ENCODE measurements at places on chromosomes 7 and 10.

DNA sequence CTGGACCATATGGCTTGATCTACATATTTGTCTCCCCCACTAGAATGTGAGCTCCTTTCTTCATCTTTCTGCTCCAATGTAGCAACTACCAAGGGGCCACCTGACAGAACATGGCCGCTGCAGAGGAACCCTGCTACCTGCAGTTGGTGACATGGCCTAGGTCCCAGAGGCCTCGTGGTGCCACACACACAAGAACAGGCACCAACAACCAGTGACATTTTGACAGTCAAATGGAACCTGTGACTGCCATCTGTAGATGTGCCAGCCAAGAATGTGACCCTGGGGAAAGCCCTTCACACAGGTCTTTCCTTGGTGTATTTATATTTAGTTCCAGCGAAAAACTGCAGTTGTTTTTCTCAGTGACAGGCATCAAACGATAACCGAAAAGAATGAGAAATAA lies 67.9 kb upstream of the ANKRD1 start:
- no peak for DNase-seq

DNA sequence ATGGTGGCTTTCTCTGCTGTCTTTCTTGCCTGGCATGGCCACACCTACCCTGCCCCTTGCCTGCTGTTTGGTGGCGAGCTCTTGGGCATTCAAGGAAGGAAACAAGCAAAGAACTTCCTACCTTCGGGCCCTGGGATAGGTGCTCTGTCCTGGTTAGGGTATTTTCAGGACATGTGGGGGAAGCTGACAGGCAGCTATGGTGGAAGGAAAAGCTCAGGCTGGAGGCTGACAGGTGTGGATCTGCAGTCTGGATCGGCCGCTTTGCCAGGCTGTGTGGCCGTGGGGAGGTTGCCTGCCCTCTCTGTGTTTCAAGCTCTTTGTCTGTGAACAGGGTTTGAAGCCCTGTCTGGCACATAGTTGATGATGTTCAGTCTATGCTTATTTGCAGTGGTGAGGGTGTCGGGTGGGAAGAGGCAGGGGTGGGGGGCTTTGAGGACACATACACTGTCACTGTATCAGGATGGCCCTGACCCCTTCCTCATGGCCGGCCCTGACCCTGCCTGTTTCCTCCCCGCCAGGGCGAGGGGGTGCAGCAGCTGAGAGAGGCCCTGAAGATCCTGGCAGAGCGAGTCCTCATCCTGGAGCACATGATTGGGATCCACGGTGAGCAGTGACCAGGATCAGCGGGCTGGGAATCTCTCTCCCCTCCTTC lies 73.7 kb downstream of the MYL10 start:
- DNase-seq, result no peak

DNA sequence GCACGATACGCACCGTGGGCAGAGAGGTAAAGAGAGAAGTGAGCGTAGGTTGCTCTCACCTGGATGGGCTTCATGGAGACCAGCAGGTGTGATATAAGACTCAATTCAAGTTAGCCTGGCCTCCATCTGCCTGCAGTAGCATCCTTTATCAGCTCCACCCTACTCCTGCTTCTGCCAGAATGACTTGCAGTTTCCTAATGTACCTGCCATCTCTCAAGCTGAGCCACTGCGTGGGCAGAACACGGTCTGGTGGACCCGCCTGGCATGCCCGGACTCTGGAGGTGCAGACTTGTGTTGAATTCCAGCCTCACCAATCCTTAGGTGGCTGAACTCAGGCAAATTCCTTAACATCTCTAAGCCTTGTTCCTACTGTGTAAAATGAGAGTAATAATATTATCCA lies 64.3 kb downstream of the STEAP1B start:
- DNase-seq, result no peak

DNA sequence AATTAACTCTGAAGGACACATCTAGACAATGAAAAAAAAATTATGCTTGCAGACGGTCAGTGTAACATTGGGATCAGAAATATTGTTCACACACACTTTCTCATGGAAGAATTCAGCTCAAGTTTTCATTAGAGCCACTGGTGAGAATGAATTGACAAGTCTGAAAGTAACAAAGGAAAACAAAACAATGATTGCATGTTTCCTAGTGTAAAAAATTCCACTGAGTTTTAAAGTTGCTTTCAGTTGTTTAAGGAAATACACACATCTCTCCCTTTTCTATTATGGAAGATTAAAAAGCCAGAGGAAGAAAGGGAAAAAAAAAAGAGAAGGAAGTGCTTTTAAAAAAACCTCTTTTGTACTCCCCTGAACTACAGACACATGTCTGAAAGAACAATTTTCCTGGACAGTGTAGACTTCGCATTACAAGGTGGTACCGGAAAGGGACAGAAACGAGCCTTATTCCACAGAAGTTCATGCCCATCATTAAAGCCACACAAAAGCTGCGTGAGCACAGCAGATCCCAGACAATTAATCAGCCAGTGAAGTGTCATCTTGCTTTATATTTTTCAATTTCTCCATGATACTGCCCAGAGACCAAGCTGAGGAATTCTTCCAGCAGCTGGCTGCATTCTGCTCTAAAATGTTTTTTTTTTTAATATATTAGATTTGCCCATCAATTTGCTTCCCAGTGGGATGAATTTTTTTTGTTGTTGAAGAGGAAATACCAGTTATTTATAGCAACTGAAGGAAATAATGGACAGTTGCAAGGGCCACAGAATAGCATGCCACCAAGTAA lies 294.8 kb downstream of the DOCK4 start:
- DNase-seq, result no peak

- no peak for DNase-seq
These were observed at the start of gene MSMB for GRCh38 chr10:46046261-46046660. Gene MSMB (minus strand): TSS chr10:46046269. CDS start chr10:46046237, 32 bp downstream.

DNA sequence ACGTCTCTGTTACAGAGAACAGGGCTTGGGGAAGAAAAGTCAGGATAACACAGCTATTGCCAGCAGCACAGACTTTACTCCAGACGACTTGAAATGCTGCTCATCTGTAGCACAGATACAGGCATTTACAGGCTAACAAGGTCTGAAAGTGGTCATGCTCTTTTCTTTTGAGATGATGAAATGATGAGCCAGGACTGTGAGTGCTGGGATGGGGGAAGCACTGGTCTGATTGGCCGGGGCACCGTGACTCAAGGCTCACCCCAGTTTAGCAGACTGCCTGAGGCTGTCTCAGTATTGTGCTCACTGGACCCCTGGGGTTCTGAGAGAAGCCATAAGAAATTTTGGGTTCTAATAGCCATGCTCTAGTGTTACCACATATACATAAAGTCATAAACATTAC lies 12.4 kb downstream of the SMKR1 start:
- no peak for DNase-seq

DNA sequence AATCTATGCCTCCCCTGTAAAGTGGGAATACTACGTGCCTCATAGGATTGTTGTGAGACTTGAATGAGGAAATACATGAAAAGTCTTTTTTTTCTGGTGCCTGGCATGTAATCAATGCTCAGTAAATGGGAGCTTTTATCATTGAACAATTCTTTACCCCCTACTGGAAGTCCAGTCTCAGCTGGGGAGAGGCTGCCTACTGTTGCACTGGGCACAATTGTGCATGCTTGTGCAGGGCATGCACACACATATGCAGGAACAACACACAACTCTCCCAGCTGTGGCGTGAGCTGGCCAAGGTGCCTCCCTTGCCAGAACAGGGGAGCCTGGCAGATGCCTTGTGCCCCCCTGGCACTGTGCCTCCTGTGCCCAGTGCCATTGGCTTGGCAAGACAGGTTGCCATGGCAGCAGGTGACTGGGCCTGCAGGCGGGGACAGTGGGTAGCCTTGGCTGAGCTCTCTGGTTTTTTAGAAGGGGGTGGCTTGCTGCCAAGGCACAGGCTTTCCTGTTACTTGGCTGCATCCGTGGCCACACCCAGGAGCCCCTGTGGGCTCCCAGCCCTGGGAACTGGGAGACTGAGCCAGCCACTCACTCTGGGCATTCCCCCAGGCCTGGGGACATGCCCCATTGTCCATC lies 16.1 kb upstream of the PALD1 start:
- DNase-seq, result peak; percentile 92

- DNase-seq, result no peak
These were observed 213.9 kb downstream of the DYNC1I1 start for GRCh38 chr7:95986178-95986764.

Measured in psoas muscle (tissue), 8 donors.